ENCODE measurements at places on chromosomes 3 and 15.
A peak's percentile ranks its signal among the peaks of the same experiment; 100 is the strongest.

- DNase-seq: no peak
These were observed 16.8 kb downstream of the UBE3A start for GRCh38 chr15:25422021-25422420.

GRCh38 chr3:172354931-172355499 is 93.2 kb downstream of the GHSR start:
- DNase-seq: no peak

GRCh38 chr15:29636140-29636539 is 186.1 kb downstream of the TJP1 start:
- no peak for DNase-seq

GRCh38 chr15:65183865-65184159 is 1.3 kb downstream of the CLPX start:
- no peak for DNase-seq

- DNase-seq: peak; percentile 34
These were observed 885 bp downstream of the CDV3 start for GRCh38 chr3:133574260-133574881.

GRCh38 chr3:139289860-139290524 is 53.8 kb upstream of the MRPS22 start:
- DNase-seq: no peak

DNA sequence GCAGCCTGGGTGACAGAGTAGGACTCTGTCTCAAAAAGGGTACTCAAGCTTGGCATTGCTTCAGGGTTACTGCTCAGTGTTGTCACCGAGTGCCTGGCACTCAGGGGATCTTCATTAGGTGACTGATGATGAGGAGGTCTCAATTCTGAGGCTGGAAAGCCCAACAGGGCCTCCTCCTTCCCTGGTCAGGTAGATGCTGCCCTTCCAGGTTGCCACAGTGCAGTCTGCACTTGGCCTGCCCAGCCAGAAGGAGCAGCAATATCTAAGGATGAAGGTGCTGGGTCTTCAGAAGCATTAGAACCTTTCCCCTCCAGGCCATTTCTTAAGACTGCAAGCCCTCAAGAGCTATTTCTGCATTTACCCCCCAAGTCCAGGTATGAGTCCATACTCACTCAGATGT is 42.0 kb downstream of the PGPEP1L start:
- no peak for DNase-seq

DNA sequence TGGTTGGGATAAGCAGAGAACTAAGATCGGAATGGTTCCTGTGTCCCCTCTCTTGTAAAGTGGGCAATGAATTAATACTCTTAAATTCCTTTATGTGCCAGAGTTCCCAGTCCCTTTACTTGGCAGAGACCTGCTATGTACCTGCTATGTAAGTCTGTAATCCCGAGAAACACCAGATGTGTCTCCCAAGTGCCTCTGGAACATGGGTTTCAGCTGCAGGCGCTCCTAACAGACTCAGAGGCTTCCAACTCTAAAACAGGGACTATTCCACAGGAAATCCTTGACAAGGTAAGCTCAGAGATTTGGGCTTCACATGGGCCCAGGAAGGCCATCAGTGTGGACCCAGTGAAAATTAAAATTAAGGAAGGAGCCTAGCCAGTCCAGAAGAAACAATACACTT is 117.7 kb upstream of the PLCL2 start:
- no peak for DNase-seq

DNA sequence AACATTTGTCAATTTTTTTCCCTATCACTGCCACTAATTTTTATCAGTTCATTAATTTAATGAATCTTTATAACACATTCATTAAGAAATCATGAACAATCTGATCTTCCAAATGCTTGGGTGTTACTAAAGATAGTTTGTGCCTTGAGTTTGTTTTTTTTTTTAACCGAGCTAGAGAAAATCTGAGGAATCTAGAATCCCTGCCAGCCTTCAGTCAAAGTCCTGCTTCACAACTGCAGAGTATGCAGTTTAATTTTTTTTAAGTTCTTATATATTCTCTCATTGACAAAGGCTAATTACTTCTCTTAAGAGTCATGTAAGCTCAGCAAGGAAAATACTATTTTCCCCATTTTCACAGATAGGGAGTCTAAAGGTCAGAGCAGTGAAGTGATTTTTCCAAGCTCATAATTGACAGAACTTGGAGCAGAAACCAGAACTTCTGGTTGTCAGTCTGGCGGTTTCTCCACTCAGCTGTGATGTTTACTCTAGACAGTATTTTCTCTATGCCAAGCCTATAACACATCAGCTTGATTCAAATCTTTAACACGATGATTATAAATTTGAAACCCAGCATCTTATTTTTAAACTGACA is 55.7 kb downstream of the TNIK start:
- no peak for DNase-seq

DNA sequence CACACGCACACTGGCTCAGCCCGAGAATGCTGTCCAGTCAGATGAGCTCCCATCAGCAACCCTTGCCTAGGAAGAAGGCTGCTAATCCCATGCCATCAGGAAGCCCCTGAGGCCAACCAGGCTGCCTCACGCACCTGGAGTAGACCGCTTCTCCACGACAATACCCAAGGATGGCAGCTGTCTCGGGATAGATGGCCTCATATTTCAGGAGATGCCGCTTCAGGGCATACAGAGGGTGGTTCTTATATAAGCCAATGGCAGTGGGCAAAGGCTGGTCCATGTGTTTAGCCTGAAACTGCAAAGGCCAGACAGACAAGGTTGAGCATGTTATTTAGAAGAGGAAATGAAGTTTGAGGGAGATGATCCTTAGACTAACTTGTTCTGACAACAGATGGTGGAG is 22.2 kb downstream of the XPC start:
- DNase-seq: no peak

DNA sequence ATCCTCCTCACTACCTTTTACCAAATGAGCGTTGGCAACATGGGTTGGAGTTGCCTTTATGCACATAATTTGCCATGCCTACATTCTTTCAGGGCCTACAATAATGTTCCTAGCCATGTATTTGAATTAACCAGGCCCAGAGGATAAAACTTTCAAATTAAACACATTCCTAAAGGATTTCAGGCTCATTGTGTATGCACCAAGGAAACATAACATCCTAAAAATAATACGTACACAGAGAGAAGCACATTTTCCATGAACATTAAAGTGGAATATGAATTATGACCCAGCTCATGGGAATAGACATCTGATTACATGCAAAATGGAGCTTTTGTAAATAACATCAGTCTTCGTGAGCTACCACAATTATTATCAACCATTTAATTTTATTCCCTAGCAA is 203.3 kb downstream of the RORA start:
- no peak for DNase-seq

GRCh38 chr15:58224068-58224467 is 85.9 kb downstream of the AQP9 start:
- DNase-seq: no peak

- DNase-seq: no peak
These were observed 90.4 kb downstream of the TJP1 start for GRCh38 chr15:29731865-29732264.

DNA sequence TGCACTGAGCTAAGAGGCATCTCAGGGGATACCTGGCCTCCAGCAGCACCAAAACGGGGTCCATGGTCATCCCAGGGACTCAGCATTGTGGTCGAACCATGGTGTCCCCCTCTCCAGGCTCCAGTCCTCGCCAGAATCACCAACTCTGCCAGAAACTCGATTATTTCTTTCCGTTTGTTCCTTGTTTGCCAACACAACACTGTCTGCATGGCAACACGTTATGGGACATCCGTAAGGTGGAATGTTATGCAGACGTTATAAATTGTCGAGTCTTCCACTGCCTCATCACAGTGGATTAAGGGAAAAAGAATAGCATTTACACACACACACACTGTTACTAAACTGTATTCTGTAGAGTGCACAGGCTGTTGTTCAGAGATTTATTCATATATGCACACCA is 52.5 kb upstream of the RPL32 start:
- no peak for DNase-seq

GRCh38 chr3:27360113-27361078 is 8.8 kb downstream of the NEK10 start:
- DNase-seq: no peak

DNA sequence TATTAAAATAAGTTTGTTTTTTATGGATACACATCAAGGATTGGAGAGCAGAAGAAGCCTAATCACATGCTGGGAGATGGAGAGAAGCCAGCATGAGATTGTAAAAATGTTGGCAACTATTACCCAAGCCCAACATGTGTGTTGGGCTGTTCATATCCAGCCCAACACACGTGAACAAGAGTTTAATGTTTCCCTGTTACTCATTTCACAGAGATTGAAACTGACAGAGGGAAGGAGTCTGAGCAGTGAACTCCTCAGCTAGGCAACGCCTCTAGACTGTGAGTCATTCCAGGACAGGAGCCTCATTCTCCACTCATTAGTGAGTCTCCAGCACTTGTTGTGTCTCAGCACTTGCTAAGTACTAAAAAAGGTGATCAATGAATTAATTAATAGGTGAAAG is 43.2 kb upstream of the CMSS1 start:
- no peak for DNase-seq

- DNase-seq: no peak
These were observed 188.3 kb downstream of the RSL24D1 start for GRCh38 chr15:55008421-55008820.

GRCh38 chr15:41792000-41792637 is 17.8 kb downstream of the MAPKBP1 start:
- DNase-seq: no peak

DNA sequence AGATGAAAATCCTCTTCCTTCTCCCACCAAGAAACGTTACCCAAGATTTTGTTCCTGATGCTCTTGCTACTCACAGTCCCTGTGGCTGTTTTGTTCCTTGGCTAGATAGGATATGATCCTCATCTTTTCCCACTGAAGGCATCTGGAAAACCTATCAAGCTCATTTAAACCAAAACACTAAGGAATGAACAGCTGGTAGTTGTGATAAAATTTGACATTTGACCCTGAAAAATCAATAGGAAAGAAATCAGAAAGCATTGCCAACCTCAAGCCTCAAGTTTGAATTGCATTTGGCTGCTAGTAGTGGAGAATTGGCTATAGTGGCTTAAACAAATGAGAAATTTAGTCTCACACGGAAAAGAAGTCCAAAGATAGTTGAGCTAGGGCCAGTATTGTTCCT is 170.6 kb upstream of the CHRM5 start:
- DNase-seq: no peak

- DNase-seq: no peak
These were observed 109.5 kb downstream of the ADAM10 start for GRCh38 chr15:58639992-58640391.

GRCh38 chr15:26864664-26865191 is 2.1 kb upstream of the GABRA5 start:
- DNase-seq: no peak

- no peak for DNase-seq
These were observed 207.5 kb upstream of the DPH6 start for GRCh38 chr15:35753486-35753885.

Measured in activated CD8-positive, alpha-beta memory T cell treated with anti-CD3 and anti-CD28 coated beads for 4 hours (primary cell).